Dermis microvascular lymphatic vessel endothelial cell (primary cell): ENCODE measurements at places on chromosomes 11 and 22. TPM values are rescaled to one million over a fixed set of nuclear protein-coding genes. Genes with fewer than 3 reads are reported as not detected.
A peak's percentile ranks its signal among the peaks of the same experiment; 100 is the strongest.

Gene NDUFV1
- total RNA-seq: 161 and 166 TPM in 2 replicates

Gene MMP13
- total RNA-seq: not detected in 2 replicates

Gene TRIM51G
- total RNA-seq: not detected in 2 replicates

Gene GSTT2
- total RNA-seq: 0.13 and 1.1 TPM in 2 replicates

Gene XBP1
- total RNA-seq: 71.6 and 103 TPM in 2 replicates

Gene HBG1
- total RNA-seq: not detected in 2 replicates

Gene RASD2
- total RNA-seq: not detected in 2 replicates

DNA sequence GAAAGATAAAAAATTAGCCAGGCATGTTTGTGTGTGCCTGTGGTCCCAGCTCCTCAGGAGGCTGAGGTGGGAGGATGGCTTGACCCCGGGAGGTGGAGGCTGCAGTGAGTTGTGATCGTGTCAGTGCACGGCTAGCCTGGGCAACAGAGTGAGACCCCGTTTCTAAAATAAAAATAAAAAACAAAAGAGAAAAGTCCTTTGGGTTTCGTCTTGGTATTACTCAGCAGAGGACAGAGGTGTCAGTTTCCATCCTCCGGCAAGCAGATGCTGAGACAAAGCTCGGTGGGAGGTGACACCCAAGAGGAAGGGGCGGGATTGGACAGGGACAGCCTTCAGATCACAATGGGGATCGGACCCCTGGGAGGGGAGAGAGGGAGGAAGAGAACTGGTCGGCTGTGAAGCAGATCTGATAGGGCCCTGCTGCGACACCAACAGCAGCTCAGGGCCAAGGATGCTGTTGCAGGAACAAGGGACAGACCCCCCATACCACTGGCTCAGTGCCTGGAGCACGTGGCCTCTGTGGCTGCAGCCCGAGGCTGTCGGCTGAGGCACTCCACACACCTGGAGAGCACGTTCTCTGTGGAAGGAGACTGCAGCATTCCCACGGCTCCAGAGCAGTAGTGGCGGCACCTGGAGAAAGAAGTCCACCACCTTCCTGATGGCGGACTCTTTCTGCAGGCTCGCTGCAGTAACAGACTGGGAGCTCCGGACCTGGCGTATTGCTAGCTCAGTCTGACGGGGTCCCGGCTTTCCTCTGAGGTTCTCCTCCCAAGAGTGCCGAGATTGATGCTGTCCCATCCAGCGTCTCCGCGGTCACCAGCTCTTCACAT is 5.2 kb upstream of the BID start:
- DNase-seq: no peak

DNA sequence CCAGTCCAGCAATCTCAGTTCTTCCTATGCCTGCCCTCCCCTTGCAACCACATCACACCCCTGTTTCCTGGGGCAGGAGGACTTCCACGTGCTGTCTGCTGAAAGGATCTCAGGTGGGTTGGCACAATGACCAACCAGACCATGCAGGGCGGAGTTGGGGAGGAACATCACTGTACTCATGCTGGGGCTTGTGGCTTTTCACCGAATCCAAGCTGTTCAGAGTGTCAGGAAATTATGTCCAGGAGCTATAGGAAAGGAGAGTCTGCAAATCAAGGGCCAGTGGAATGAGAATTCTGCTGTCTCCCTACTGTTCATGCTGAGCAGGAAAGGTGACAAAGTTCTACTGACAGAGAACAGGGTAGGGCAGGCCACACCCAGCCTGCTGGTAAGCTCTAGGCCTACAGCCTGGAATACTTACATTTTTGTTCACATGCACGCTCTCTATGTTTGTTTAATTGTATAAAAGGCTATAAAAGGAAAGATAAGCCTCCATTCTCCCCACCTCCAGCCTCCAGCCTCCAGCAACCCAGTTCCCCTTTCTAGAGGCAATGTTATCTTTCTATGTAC is 1.7 kb upstream of the PLAAT2 start:
- DNase-seq: no peak

DNA sequence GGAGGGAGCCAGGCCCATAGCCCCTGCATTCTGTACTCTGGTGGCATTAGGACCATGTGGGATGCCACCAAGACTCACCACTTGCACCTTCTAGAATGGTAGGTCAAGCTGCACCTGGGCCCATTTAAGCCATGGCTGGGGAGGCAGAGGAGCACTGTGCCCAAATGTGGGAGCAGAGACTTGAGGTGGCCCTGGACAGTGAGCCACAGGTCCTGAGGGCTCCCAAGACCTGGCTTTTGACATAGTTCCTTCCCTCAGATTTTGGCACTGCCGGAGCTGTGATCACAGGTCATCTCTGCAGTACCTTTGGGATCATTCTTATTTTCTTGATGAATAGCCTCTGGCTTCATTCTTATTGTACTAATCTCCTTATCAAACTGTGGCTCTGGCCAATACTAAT is 43.2 kb downstream of the ST3GAL4 start:
- DNase-seq: no peak

- no peak for DNase-seq
These were observed 10.5 kb downstream of the TSKU start for GRCh38 chr11:76793391-76794291.

DNA sequence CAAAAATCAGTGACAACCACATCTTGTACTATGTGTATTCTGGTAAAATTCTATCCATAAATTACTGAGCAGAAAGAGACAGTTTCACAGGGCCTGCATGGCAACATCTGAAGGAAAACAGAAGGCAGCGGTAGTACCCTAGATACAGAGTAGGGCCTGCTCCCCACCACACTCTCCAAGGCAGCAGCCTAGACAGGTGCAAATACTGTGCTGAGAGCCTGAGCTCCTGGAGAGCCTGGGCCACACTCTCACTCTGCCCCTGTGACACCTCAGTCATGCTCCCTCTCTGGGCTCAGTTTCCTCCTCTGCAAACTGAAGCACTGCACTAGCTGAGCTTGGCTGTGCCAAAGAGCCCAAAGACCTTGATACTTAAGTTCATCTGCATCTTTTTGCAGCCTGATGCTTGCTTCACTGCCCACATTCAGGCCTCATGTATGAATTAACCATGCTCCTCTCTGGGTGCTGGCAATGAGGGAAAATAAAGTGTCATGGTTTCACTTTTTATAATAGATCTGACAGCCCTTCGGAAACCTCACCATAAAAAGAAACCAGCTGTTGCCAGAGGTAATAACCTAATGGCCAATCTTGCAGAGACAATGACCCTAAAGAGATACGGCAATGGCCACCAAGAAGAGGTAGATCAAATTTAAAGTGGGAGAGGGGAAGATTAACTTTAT is 104.7 kb downstream of the PLEKHA7 start:
- DNase-seq: no peak

DNA sequence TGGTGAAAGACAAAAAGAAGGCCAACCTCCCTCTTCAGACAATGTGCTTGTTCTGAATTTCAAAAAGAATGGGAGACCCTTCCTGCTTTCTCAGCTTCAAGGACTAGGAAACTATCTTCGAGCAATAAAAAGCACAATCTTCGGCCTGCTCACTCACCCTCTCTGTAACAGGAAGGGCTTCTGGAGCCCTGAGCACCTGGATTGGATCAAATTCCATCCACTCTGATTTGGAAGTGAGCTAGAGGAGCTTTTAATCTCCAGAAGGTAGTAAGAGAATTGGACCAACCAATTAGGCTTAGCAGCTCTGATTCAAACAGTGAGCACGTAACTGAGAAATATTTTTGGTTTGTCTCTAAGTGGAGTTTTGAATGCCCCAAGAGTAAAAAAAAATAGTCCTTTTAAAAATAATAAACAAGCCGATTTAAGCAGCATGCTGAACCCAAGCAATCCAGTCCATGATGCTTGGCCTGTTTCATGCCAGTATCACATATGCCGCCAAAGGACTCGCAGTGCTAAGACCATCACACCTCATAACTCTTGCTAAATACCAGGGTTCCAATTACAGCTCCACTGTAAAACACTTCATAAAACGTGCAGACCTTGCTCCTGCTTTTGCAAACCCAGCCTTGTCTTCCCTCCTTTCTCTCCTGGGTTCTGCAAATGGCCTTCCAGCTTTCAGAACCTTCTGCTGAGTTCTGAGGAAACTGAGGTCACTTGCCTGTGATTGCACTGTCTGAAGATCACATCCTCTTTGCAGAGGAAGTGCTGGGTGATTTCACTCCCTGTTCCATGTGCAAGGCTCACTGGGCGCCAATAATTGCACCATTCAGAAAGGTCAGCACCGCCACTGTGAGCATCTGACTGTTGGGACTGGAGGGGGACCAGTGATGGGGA is 74.4 kb downstream of the SLC1A2 start:
- no peak for DNase-seq

DNA sequence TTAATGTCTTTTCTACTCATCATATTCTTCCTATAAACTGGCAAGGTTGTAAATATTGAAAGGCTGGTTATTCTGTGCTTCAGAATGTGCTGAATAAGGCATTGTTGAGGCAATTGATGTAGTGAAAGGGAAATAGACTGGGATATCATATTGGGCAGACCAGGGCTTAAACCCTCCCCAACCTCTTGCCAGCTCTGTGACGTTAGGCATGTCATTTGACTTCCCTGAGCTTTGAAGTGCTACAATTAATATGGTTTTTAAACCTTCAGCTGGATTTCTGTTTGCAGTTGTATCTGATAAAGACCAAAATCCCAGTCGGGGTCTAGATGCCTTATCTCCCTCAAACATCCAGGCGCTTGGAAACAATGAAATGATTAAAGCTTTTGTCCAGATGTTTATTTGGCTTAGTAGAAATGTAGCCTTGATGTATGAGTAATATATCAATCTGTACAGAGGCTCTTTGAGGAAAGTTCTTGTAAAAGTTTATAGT is 208.1 kb downstream of the DBX1 start:
- DNase-seq: no peak

- no peak for DNase-seq
These were observed 6.4 kb downstream of the MOB2 start for GRCh38 chr11:1480191-1480554.

DNA sequence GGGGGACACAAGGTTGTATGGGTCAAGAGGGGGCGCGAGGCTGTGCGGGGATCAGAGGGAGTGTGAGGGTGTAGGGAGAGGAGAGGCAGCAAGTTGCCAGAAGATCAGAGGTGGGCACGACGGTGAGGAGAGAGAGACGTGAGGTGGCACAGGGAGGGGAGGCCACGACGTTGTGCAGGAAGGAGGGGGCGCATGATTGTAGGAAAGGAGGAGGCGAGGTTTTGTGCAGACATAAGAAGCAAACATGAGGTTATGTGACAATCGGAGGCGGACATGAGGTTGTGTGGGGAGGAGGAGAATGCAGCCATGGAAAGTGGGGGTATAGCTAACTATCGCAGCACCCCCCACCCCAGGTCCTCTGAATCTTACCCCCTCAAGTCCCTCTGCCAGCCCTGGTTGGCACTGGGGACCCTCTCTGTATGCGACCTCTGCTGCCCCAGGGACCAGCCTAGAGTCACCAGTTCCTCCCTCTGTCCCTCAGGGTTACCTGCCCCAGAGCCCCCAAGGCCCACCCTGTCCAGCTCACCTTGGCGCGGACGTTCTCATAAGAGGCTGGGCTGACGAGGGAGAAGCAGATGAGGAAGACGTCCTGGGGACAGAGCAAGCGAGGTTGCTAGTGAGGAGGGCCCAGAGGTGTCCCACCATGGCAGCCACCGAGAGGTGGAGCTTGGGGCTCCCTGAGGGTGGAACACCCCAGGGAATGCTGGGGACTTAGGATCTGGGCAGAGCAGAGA is 12.5 kb downstream of the RAC2 start:
- DNase-seq: no peak

DNA sequence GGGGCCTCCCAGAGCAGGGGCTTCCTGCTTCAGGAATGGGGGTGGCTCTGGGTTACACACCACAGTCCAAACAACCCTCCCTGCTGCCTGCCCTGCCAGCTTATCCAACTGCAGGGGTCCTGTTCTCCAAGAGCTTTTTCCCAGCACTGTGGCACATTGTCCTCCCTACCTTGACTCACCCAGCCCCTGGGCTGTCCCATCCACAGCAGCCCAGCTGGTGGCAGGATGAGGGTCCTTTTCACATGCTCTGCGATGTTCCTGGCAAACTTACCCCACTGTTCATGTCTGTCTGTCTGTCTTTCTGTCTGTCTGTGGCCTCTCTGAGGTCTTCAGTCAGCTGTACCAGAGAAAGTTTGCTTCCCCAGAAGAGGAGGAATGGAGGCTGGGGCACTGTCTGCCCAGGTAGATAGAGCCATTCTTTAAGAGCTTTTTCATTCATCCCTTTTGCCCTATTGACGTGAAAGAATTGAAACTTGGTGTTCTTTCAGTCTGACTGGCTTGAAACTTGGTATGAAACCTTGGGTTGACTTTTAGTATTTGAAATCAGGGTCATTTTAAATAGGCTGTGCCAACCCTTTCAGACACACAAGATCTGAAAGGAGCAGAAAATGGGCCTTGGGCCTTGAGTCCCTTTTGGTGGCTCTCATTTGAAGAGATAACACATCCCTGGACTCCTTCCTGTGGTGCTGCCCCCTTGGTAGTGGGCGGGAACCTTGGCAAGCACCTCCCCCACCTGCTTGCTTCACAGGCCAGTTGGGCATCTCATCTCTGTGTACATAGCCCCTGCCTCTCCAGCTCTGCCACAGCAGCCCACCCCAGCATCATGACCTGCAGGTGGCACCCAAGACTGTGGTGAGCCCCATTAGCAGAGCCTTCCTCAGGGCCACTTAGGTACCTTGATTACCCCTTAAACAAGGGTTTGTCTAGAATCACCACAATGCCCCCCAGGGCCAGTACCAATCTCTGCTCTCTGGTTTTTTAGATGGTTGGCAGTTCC is 74.6 kb upstream of the SUSD2 start:
- DNase-seq: no peak

- DNase-seq: no peak
These were observed 69.7 kb upstream of the CDON start for GRCh38 chr11:126132319-126132718.

GRCh38 chr22:44915441-44915840 is 94.4 kb downstream of the PHF21B start:
- DNase-seq: no peak

DNA sequence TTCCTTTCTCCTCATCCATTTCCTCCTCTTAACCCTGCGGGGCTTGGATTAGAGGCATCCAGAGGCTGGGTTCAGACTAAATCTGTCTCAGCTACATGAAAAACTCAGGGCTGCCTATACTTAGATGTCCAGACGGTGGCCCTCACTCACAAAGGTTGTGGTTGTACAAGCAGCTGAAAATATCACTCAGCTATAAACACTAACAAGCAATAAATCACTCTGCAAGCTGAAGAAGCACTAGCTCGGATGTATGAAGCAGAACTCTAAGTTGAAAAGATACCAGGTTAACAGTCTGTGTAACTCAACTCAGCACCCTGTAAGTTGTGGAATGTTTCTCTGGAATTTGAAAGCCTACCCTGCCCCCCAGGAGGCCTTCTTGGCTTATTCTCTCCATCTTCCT is 82.9 kb downstream of the EXT2 start:
- DNase-seq: no peak

- peak; percentile 5 for DNase-seq
These were observed 7.7 kb downstream of the CD44 start for GRCh38 chr11:35146711-35147110.

DNA sequence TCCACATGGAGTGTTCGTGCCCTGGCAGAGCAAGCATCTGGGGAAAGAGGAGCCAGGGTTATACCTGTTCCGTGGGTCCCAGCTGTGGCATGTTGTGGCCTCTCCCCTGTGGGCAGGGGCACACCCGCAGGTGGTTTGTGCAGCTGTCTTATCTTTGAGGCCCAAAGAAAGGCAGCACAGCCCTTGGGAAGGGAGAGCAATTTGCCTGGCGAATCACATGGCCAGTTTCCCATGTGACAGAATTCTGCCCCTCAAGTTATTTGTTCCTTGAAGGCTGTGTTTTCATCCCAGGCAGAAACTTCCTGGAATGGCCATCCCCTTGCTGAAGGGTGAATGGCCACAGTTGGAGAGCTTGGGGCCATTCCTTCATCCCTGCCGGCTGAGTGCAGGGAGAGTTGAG is 16.4 kb upstream of the COX8A start:
- no peak for DNase-seq
